ENCODE measurements at places on chromosomes 4 and X. TPM values are rescaled to one million over a fixed set of nuclear protein-coding genes. Genes with fewer than 3 reads are reported as not detected.

DNA sequence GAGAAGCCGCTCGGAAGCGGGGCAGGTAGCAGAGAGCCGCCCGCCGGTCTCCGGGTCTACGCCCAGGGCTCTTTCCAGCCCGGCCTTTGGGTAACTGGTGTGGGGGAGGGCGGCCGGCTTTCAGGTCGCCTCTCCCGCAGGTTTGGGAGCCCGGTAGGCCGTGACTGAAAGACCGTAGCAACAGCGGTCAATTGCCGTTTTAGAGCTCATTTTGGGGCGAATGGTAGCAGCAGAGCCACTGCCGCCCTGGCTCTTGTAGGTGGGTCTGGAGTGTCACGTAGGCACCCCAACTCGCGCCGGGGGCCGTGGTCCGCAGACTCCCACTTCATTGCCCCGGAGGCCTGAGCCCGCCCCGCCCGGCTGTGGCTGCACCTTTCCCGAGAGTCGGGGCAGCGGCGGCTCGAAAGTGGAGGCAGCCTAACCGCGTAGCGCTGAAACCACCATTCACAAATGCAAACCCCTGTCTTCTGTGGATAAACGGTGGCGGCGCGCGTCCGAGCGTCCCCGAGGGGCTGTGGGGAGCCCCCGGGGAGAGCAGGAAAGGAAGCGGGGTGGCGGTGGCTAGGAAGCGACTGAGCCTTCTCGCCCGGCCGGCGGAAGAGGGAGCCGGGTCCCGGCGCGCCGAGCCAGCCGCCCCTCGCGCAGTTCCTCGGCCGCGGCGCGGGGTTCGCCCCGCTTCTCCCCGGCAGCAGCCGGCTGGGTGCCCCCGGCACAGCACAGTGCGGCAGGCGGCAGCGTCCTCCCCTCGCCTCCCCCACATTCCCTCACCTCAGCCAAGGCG, 2185.1 kb upstream of the TENM3 start:
- peaks cover 2% of the 10 kb centered on the region for H3K36me3 ChIP-seq
- peaks cover 38% of the 10 kb centered on the region for H3K27me3 ChIP-seq
- H3K4me1 ChIP-seq = peaks cover 10% of the 10 kb centered on the region
- no peak for DNase-seq

- no peaks in the 10 kb centered on the region for H3K4me1 ChIP-seq
- H3K4me3 ChIP-seq = no peak overlapping the region
- no peak for DNase-seq
- H3K27me3 ChIP-seq = no peaks in the 10 kb centered on the region
Observed at GRCh38 chrX:110258552-110258951, 59.3 kb downstream of the AMMECR1 start.

The SMIM10 gene
- 0.44 TPM for total RNA-seq

DNA sequence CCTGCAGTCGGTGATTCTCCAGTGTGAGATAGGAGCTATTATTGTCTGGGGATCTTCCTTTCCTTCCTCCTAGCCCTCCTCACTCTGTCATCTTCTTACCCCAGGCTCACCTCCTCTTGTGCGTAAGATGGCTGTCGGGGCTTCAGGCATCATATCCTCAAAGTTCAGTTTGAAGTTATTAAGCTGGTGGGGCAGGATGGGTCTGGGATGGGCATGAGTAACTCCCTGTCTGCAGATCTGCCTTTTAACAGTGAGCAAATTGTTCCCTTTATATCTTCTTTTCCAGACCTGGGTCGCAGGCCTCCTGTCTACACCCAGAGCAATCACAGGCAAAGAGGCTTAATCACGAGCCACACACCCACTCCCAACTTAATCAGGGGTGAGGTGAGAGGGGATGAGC, 900 bp upstream of the MTMR1 start:
- no peak for DNase-seq
- peak overlapping the region; percentile 84 for H3K4me3 ChIP-seq
- H3K36me3 ChIP-seq = peaks cover 21% of the 10 kb centered on the region
- peak overlapping the region; percentile 92 for H3K27ac ChIP-seq

DNA sequence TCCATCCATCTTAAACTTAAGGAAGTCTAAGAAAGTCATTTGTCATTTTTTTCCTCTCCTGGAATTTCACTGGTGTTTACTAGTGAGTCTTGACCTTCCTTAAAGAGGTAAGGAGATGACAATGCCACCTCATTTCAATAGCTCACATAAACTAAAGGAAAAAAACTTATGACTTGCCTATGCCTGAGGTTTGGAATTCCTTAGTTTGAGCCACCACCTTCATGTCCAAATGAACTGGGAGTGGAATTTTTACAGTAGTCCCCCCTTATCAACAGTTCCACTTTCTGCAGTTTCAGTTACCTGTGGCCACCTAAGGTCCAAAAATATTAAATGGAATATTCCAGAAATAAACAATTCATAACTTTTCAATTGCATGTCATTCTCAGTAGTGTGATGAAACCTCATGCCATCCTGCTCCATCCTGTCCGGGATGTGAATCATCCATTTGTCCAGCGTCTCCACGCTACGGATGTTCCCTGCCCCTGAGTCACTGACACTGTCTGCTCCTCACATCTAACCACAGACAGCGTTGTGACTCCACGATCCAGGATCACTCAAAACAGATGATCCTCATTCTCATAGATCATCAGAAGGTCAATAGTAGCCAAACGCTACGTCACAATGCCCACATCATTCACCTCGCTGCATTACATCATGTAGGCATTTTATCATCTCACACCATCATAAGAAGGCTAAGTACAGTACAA, 177.4 kb downstream of the SH3KBP1 start:
- H3K4me1 ChIP-seq = peaks cover 49% of the 10 kb centered on the region
- no peaks in the 10 kb centered on the region for H3K27me3 ChIP-seq
- H3K36me3 ChIP-seq = peaks cover 21% of the 10 kb centered on the region
- no peak for DNase-seq
- no peak overlapping the region for H3K27ac ChIP-seq
- H3K4me3 ChIP-seq = no peak overlapping the region

DNA sequence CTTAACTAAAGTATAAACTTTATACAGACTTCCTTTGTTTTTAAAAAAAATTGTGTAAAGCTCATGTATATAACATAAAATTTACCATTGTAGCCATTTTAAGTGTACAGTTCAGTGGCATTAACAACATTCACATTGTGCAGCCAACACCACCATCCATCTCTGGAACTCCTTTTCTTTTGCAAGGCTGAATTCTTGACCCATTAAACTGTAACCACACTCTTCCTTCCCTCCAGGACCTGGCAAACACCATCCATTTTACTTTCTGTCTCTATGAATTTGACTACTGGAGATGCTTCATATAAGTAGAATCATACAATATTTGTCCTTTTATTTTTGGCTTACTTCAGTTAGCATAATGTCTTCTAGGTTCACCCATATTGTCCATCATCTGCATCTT, 104.7 kb downstream of the RASL11B start:
- H3K4me1 ChIP-seq = no peaks in the 10 kb centered on the region
- peaks cover 3% of the 10 kb centered on the region for H3K36me3 ChIP-seq
- no peak overlapping the region for H3K27ac ChIP-seq
- H3K27me3 ChIP-seq = no peaks in the 10 kb centered on the region
- no peak for DNase-seq

GRCh38 chr4:33518856-33519255, 2725.5 kb downstream of the ARAP2 start:
- H3K4me1 ChIP-seq = no peaks in the 10 kb centered on the region
- no peak for DNase-seq
- H3K27me3 ChIP-seq = no peaks in the 10 kb centered on the region
- no peaks in the 10 kb centered on the region for H3K36me3 ChIP-seq
- H3K4me3 ChIP-seq = no peak overlapping the region

The ZNF674 gene
- total RNA-seq = 6.5 TPM

The ITIH6 gene
- not detected for total RNA-seq

DNA sequence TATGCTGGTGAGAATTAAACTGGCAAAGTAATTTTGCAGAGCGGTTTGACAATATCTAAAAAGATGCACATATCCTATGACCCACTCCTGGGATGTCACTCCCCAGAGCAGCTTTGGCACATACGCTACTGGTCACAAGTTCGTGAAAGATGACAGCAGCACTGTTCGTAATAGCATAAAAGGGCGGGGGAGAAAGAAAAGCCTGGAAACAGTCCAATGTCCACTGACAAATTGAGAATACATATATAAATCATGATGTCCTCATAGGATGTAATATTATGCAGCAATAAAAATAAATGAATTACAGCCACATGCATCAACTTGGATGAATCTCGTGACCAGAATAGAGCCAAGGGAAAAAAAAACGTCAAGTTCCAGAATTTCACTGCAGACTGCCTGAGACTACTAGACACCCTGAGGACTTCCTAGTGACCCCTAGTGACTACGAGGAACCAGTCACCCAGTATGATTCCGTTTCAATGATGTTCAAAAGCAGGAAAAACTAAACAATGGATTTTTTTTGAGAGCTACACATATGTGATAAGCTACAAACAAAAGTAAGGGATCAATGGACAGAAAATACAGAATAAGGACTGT, 1.8 kb downstream of the PCSK1N start:
- no peak overlapping the region for H3K4me3 ChIP-seq
- no peak overlapping the region for H3K27ac ChIP-seq
- H3K27me3 ChIP-seq = peaks cover 54% of the 10 kb centered on the region
- DNase-seq = no peak
- peaks cover 11% of the 10 kb centered on the region for H3K4me1 ChIP-seq

- H3K36me3 ChIP-seq = no peaks in the 10 kb centered on the region
- H3K4me1 ChIP-seq = no peaks in the 10 kb centered on the region
- H3K4me3 ChIP-seq = no peak overlapping the region
- DNase-seq = no peak
- no peaks in the 10 kb centered on the region for H3K27me3 ChIP-seq
- no peak overlapping the region for H3K27ac ChIP-seq
Observed at GRCh38 chr4:26700110-26700509, 116.2 kb downstream of the TBC1D19 start.

Data from activated CD8-positive, alpha-beta memory T cell treated with anti-CD3 and anti-CD28 coated beads, Interleukin-2, amount 10 ng/mL, durations not matched to agents 7 days and 5 days (primary cell).